Effector memory CD4-positive, alpha-beta T cell (primary cell): ENCODE measurements at places on chromosomes 11 and 22.

GRCh38 chr22:46929710-46930204 is 167.3 kb downstream of the TBC1D22A start:
- no peaks in the 10 kb centered on the region for H3K27me3 ChIP-seq
- no peak overlapping the region for H3K27ac ChIP-seq
- no peak for DNase-seq
- H3K4me3 ChIP-seq, result no peak overlapping the region

DNA sequence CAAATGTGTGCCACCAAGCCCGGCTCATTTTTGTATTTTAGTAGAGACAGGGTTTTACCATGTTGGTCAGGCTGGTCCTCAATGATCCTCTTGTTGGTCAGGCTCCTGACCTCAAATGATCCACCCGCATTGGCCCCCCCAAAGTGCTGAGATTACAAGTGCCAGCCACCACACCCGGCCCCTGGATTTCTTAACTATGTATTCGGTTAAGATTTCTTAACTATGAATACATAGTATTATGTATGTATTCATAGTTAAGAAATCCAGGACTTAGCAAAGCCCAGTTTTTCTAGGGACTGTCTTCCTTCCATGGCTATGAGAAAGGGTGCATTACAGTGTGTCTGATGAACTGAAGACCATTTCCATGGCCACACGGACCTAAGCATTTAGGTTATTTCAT is 1.7 kb downstream of the C11orf91 start:
- peaks cover 12% of the 10 kb centered on the region for H3K4me1 ChIP-seq
- no peak overlapping the region for H3K4me3 ChIP-seq
- H3K27ac ChIP-seq, result no peak overlapping the region

DNA sequence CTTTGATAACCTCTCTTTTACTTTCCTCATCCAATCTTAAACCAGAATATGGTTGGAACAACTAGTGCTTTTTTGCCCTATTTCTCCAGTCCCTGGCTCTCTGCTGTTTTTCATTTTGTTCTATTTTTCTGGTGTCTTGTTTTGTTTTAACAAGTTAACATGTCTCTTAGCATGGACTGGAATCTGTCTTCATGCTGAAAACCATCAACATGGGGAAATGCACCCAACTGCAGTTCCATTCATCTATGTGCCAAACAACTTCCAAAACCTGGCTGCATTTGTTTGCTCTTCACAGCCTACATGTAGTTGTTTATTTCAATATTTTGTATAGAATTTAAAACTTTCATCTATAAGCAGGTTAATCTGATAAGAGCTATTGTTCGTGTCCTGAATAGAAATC is 46.8 kb upstream of the NOX4 start:
- H3K27ac ChIP-seq, result no peak overlapping the region
- H3K27me3 ChIP-seq, result no peaks in the 10 kb centered on the region
- H3K36me3 ChIP-seq, result no peaks in the 10 kb centered on the region
- no peak for DNase-seq
- no peaks in the 10 kb centered on the region for H3K4me1 ChIP-seq

- H3K27ac ChIP-seq, result no peak overlapping the region
- no peaks in the 10 kb centered on the region for H3K27me3 ChIP-seq
- H3K4me1 ChIP-seq, result no peaks in the 10 kb centered on the region
- no peak overlapping the region for H3K4me3 ChIP-seq
Measured at GRCh38 chr11:67542169-67542568, 18.9 kb upstream of the CABP2 start.

GRCh38 chr11:44729063-44729462 is 2.3 kb downstream of the TSPAN18 start:
- H3K36me3 ChIP-seq, result no peaks in the 10 kb centered on the region
- no peaks in the 10 kb centered on the region for H3K27me3 ChIP-seq
- peak overlapping the region; percentile 99 for H3K4me3 ChIP-seq

DNA sequence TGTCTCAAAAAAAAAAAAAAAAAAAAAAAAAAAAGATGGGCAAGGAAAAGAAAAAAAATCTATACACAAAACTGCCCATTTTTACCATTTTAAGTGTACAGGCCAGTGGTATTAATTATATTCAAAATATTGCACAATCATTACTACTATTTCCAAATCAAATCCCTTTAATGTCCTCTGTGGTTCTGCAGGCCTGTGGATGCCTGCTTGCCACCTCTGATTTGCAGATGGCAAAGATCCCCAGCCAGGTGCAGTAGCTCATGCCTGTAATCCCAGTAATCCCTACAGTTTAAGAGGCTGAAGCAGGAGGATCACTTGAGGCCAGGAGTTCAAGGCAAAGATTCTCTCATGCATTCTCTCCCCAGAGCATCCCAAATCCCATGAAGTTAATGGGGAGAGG is 20.2 kb downstream of the RFPL1 start:
- H3K27ac ChIP-seq, result no peak overlapping the region
- H3K27me3 ChIP-seq, result no peaks in the 10 kb centered on the region
- no peaks in the 10 kb centered on the region for H3K4me1 ChIP-seq
- no peak overlapping the region for H3K4me3 ChIP-seq

- no peak overlapping the region for H3K4me3 ChIP-seq
- DNase-seq, result no peak
- H3K36me3 ChIP-seq, result no peaks in the 10 kb centered on the region
Measured at GRCh38 chr11:102914238-102915043, 39.7 kb upstream of the MMP12 start.

- no peak overlapping the region for H3K27ac ChIP-seq
- DNase-seq, result no peak
- H3K4me3 ChIP-seq, result no peak overlapping the region
Measured at GRCh38 chr22:31449506-31449905, 40.1 kb downstream of the EIF4ENIF1 start.

GRCh38 chr11:13302420-13302958 is 24.9 kb downstream of the BMAL1 start:
- no peak for DNase-seq
- H3K27me3 ChIP-seq, result no peaks in the 10 kb centered on the region
- no peak overlapping the region for H3K4me3 ChIP-seq

DNA sequence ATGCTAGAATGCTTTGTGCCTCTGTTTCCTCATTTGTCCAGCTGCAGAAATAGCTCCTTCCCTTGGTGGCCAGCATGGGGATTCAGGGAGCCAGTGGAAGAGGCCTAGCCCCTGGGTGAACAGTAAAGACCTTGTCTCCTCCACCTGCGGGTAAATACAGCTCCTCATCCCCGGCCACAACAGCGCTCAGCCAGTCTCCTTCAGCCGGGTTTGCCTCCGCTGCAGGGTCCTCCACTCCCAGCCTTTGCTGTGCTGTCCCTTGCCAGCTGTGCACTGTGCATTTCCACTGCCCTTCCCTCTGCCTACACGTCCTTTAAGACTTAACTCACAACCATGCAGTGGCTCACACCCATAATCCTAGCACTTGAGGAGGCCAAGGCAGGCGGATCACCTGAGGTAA is 1.5 kb upstream of the CDC42EP1 start:
- no peak overlapping the region for H3K27ac ChIP-seq
- no peaks in the 10 kb centered on the region for H3K36me3 ChIP-seq
- no peak overlapping the region for H3K4me3 ChIP-seq
- H3K4me1 ChIP-seq, result peaks cover 22% of the 10 kb centered on the region

- H3K4me1 ChIP-seq, result no peaks in the 10 kb centered on the region
- H3K27me3 ChIP-seq, result no peaks in the 10 kb centered on the region
- no peak overlapping the region for H3K27ac ChIP-seq
- H3K36me3 ChIP-seq, result no peaks in the 10 kb centered on the region
- no peak for DNase-seq
Measured at GRCh38 chr11:103961010-103961409, 75.4 kb upstream of the DDI1 start.

- no peaks in the 10 kb centered on the region for H3K27me3 ChIP-seq
- peaks cover 13% of the 10 kb centered on the region for H3K4me1 ChIP-seq
- no peak overlapping the region for H3K27ac ChIP-seq
- DNase-seq, result no peak
Measured at GRCh38 chr11:7573193-7573557, 59.4 kb downstream of the PPFIBP2 start.

GRCh38 chr11:112662554-112662953 is 298.7 kb upstream of the NCAM1 start:
- no peak overlapping the region for H3K4me3 ChIP-seq
- H3K27me3 ChIP-seq, result no peaks in the 10 kb centered on the region
- no peak overlapping the region for H3K27ac ChIP-seq
- no peaks in the 10 kb centered on the region for H3K4me1 ChIP-seq
- DNase-seq, result no peak

DNA sequence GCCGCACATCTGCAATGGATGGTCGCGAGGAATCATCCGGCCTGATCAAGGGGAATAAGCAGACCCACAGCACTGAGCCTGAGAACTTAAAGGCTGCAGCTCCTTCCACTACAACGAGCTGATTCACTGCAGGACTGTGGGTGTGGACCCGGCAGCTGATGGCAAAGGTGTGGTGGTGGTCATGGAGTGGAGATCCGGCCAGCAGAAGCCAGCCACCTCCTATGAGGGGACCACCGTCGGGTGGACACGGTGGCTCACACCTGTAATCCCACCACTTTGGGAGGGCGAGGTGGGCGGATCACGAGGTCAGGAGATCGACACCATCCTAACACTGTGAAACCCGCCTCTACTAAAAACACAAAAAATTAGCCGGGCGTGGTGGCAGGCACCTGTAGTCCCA is 66.4 kb downstream of the DGCR2 start:
- H3K4me1 ChIP-seq, result no peaks in the 10 kb centered on the region
- H3K27ac ChIP-seq, result no peak overlapping the region
- no peak overlapping the region for H3K4me3 ChIP-seq
- H3K27me3 ChIP-seq, result no peaks in the 10 kb centered on the region
- no peak for DNase-seq

DNA sequence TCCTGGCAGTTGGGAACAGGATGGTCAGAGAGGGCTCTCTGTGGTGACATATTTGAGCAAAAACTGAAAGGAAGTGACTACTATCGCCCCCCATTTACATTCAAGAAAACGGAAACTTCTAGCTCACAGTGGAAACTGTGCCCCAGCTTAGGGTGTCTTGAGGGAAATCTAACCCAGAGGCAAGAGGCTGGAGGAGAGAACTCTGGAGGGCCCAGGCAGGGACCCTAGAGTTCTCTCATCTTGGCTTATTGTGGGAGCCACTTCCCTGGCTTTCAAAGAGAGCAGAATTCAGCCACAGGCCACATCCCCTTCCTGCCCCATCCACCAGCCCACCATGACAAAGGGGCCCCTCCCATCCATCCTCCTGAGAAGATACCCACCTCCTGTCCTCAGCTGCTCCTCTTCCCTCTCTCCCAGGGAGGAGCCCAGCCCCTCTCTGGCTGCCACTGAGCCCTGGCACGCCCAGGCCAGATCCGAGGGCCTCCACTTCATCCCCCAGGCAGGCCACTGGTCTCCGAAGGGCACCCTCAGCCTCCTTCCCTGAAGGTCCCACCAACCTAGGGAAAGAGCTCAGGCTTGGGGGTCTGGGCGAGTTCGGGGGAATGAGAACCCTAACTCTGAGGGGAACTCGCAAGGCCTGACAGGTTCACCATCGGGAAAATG is 1.6 kb upstream of the TMPRSS13 start:
- no peak overlapping the region for H3K4me3 ChIP-seq
- H3K36me3 ChIP-seq, result no peaks in the 10 kb centered on the region
- H3K27me3 ChIP-seq, result no peaks in the 10 kb centered on the region
- peaks cover 30% of the 10 kb centered on the region for H3K4me1 ChIP-seq
- DNase-seq, result no peak

- no peak for DNase-seq
- H3K36me3 ChIP-seq, result peaks cover under 1% of the 10 kb centered on the region
- H3K27me3 ChIP-seq, result no peaks in the 10 kb centered on the region
- H3K4me1 ChIP-seq, result no peaks in the 10 kb centered on the region
Measured at GRCh38 chr11:75874684-75875341, 59.8 kb downstream of the UVRAG start.

DNA sequence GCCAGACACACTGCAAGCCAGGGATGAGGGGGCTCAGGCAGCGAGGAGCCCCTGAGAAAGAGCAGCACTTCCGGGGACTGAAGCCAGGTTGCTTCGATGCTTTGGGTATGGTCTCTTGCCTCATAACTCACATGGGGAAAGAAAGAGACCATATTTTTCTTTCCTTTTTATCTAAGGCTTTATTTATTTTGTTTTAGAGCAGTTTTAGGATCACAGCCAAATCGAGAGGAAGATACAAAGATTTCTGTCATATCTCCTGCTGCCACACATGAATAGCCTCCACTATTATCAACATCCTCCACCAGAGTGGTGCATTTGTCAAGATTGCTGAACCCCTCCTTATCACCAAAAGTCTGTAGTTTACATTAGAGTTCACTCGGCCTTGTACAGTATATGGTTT is 24.3 kb upstream of the ADSL start:
- H3K4me3 ChIP-seq, result no peak overlapping the region
- no peaks in the 10 kb centered on the region for H3K27me3 ChIP-seq
- H3K4me1 ChIP-seq, result peaks cover 44% of the 10 kb centered on the region

DNA sequence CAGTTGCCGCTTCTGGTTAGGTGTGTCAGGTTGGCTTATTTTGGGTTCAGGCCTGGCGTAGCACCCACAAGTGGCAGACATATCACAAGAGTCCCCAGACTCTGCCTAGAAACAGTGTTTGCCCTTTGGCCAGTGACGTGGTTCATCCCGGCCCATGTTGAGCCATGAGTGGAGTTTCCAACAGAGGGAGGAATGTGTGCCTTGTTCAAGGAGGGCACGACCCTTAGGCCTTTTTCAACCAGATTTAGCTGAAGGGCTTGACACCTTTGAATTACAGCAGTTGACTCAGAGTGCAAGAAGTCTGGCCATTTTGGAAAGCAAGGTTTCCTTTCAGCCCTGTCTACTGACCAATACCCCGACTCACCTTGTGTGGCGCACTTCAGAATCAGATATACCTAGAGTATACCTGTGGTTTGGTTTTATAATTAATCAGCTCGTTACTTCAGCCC is 15.1 kb upstream of the AIFM3 start:
- no peak overlapping the region for H3K4me3 ChIP-seq
- no peak for DNase-seq
- no peak overlapping the region for H3K27ac ChIP-seq
- H3K27me3 ChIP-seq, result peaks cover 4% of the 10 kb centered on the region
- peaks cover 4% of the 10 kb centered on the region for H3K4me1 ChIP-seq

- peak within 1 kb of the TSS; percentile 70 for H3K4me3 ChIP-seq
- H3K27me3 ChIP-seq, result peaks cover 40% of the 10 kb centered on the region
- peaks cover 37% of the 10 kb centered on the region for H3K4me1 ChIP-seq
- peak; percentile 44 for DNase-seq
- H3K27ac ChIP-seq, result no peak within 1 kb of the TSS
- H3K36me3 ChIP-seq, result no peaks in the 10 kb centered on the region
Measured at GRCh38 chr11:124762105-124762623, at the start of gene ESAM. Gene ESAM (minus strand): TSS chr11:124762290. CDS start chr11:124762154, 136 bp downstream.
